ENCODE measurements at places on chromosomes 12 and 14.
A peak's percentile ranks its signal among the peaks of the same experiment; 100 is the strongest.

- DNase-seq, result no peak
These were observed 50.2 kb downstream of the TRAFD1 start for GRCh38 chr12:112175361-112176155.

- peak; percentile 100 for DNase-seq
These were observed 27.0 kb downstream of the CHD8 start for GRCh38 chr14:21428930-21429329.

DNA sequence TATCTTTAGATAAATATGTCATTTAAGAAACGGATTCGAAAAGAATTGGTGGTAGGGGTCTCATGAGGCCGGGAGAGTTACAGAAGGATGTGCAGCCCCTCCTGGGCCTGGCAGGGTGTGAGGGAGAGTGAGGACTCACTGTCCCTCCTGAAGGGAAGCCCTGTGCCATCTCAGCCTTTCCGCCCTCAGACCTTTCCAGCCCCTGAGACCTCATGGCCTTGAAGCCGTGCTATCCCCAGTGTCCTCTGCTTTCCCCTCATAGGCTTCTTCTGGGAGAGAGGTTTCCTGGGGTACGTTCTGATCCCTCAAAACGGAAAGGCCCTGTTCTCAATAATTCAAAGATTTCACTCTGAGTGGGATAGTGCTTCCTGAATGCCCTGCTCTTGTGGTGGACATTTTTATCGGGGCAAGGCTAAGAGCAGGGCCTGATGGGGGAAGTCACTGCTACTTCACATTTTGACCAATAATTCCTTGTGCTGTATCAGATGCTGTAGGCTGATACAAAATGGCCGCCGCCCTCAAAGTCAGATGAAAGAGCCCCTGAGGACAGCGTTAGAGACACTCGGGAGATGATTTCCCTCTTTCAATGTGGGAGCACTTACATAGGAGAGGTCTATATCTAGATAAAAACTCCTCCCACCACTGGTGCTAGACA lies 1.3 kb downstream of the CD4 start:
- no peak for DNase-seq

DNA sequence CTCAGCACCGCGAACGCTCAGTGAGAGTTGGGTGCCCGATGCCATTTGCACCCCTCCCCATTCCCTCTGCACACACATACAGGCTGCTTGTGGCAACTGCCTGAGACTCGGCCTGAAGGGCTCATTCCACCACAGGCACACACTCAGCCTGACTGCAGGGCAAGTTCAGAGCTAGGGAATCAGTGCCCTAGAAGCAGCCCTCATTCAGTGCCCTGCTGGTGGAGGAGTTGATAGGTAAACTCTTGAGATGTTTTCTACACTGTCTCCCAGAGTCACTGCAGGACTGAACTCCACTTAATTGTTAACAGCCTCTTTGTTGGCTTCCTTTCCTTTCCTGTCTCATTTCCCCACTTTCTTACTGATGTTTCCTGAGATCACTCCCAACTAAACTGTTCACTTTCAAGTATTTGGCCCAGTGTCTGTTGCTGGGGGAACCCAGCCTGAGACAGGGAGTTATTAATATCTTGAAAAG lies 16.9 kb downstream of the PPP1R36 start:
- no peak for DNase-seq

GRCh38 chr12:75816897-75817296 lies 214.7 kb downstream of the PHLDA1 start:
- peak; percentile 63 for DNase-seq

GRCh38 chr12:113724794-113725556 lies 241.2 kb downstream of the RBM19 start:
- DNase-seq, result peak; percentile 74

DNA sequence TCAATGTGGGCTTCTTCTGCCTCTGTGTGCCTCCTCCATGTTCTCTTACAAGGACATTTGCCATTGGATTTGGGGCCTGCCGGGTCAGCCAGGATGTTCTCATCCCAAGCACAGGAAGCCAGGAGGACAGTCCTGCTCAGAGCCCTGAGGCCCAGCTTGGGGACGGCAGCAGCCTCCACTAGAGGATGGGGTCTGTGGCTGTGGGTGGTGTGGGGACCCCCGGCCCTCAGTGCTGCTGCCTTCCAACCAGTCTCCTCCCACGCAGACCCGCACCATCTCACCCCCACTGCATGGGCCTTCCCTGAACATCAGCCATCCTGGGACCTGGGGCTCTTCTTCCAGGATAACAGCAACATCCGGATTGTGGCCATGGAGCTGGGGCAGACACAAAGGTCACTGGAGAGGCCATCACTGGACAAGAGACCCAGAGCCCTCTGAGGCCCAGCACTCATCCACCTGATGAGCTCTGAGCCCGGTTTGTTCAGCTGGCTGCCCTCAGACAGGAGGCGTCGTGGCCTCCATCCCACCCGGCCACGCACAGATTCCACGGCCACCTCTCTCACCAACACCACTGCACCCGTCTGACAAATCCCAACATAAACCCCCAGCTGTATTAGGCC lies 56.5 kb upstream of the C14orf180 start:
- DNase-seq, result no peak

- DNase-seq, result no peak
These were observed 45.7 kb upstream of the CPM start for GRCh38 chr12:68978678-68979077.

DNA sequence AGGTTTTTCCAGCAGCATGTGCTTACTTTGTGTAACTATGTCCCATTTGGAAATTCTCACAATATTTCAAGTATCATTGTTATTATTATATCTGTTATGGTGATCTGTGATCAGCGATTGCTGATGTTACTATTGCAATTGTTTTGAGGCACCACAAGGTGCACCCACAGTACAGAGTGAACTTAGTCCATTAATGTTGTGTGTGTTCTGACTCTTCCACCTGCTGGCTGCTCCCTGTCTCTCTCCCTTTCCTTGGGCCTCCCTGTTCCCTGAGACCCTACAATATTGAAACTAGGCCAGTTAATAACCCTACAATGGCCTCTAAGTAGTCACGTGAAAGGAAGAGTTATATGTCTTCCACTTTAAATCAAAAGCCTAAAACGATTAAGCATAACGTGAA lies 153.9 kb downstream of the PIK3C2G start:
- DNase-seq, result no peak

- DNase-seq, result peak; percentile 68
These were observed 1.3 kb downstream of the PRPH start for GRCh38 chr12:49296034-49296835.

DNA sequence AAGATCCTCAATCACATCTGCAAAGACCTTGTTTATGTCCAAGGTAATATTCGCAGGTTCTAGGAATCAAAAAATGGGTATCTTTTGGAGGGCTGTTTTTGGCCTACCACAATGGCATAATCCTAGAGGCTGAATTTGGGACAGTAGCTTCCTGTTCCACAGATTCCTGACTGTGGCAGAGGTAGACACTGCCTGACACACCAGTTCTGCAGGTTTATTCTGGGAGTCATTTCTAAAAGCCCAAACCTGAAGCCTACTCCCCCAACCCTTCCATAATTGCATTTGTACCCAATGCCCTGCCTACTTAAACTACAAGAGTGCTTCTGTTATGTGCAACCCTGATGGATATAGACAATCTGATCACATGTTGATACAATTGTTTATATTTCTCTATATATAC lies 378.9 kb downstream of the PCNX1 start:
- DNase-seq, result no peak

GRCh38 chr14:101365329-101366158 lies 195.8 kb upstream of the DIO3 start:
- no peak for DNase-seq

DNA sequence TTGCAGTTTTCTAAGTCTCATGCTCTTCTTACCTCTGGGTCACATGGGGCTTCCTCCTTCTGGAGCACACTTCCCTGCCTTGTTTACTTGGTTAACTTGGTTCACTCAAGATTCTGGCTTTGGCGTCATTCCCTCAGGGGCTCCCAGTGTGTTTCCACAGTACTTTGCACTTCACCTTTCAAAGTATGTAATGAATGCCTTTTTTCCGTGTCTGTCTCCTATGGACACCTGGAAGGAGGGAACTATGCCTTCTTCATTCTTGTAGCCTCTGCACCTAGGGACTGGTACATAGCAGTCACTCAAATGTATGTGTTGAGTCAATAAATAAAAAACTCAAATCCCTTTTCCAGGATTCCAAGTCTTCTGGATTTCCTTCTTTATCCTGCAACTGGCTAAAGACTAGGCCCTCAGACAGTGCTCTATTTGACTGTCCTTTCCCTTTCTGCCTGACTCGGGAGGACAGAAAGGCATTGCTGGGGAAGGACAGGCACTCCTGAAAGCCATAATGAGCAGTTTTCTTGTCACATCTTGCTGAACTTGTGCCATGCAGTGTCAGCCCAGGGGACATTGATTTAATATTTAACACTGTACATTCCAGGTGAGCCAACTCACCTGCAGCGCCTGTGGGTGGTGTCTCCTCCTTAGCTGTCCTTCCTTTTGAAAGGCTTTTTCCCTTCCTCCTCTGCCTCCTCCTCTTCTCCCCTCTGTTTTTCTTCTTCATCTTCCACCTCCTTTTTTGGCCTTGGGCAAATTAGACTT lies 12.8 kb downstream of the MYRFL start:
- no peak for DNase-seq

DNA sequence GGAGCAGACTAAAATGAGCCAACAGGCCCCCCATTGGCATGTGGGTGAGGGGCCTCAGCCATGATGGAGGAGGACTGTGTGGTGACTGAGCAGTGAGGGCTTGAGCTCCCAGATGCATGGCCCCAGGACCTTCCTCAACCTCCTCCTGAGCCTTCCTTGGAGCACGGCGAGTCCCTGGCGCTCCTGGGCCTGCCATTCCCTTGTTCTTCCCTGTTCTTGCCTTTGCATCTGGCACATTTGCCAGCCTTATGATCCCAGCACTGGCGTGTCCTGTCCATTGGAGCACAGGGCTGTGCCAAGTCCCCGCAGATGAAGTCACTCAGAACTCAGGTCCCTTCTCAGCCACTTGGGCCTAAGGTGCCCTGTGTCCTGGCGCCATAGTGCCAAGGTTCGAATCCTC lies 40.3 kb upstream of the MEG3 start:
- DNase-seq, result no peak

- DNase-seq, result no peak
These were observed 355.0 kb downstream of the ETNK1 start for GRCh38 chr12:22979854-22980469.

- no peak for DNase-seq
These were observed 289.1 kb downstream of the CACNA1C start for GRCh38 chr12:2341871-2342270.

DNA sequence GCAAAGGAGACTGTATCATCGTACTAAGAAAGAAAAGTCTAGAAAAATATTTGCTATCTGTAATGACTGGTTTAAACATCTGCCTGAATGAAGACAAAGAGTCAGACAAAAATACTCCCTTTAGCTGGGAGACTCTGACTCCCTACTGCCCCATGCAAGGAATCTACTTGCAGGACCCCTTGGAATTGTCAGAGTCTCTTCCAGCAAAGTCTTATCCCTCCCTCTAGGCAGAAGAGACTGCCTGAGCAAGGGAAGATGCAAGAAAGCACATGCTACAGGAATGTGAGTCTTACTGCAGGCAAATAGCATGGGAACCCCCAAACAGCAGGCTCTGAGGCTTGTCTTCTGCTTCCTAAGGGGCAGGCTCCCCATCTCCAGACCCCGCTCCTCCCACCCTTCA lies 154.0 kb downstream of the KCNA5 start:
- no peak for DNase-seq

DNA sequence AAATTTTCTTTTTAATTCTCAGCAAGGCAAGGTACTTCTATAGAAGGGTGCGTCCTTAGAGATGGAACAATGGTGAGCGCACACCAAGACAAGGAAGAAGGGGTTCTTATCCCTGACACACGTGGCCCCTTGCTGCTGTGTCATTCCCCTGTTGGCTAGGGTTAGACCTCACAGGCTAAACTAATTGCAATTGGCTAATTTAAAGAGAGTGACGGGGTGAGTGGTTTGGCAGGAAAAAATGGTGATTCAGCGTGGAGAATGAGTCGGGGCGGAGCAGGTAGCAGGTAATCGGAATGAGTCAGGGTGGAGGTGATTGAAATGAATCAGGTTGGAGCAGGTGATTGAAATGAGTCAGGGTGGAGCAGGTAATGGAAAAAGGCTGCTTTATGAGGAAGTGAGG lies 36.3 kb upstream of the HECTD1 start:
- no peak for DNase-seq

DNA sequence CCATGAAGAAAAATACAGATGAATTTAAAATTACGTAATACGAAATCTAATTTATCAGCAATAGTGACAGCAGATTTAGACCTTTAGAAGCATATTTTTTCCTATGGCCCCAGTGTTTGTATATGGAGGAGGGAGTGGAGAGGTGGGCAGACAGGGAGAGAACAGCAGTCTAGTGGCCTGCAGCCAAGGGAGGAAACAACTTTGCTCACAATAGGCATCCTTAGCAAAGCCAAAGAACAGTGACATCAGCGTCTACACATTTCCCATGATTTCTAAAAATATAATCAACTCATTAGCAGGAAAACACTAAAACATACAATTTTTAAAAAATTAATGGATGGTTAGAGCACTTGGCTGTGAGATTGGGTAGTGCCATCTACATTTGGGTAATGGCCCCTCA lies 622.6 kb upstream of the ATP2B1 start:
- no peak for DNase-seq

DNA sequence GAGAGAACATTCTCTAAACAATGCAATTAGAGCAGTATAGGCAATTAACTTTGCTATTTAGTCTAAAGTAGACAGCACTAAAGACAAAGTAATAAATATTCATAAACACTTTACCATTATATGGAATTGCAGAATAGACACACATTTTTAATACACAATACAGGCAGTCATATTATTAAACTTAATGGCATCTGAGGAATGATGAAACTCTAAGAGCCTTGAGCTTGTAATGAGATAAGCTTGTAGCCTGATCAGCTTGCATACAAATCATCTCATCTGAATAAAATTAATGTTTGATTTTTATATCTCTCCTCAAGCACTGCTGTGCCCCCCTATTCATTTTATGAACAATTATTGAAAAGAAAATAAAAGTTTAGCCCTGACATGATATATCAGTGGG lies 107.6 kb downstream of the MGAT4C start:
- DNase-seq, result no peak

DNA sequence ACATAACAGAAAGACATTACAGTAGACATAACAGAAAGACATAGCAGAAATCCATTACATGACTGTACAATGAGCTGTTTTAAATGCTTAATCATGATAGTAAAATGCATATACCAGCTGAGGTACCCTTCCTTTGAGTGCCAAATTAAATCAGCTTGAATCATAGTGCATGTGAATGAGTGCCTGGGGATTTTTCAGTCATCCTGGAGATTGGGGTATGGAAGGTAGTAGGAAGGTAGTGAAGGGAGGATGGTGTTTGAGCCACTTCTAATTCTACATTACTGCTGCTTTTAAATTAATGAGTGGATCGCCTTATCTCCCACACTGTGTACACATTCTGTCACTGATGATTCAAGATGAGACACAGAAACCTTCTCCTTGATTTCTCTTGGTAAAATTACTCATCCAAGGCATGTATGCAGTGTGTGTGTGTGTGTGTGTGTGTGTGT lies 534.2 kb downstream of the LRFN5 start:
- DNase-seq, result no peak

GRCh38 chr12:92134638-92135274 lies 10.9 kb downstream of the BTG1 start:
- DNase-seq, result no peak

GRCh38 chr14:67370830-67371229 lies 10.7 kb downstream of the EIF2S1 start:
- no peak for DNase-seq

GRCh38 chr12:109714141-109714912 lies 702 bp downstream of the FAM222A start:
- peak; percentile 53 for DNase-seq

GRCh38 chr12:26971963-26972362 lies 33.7 kb downstream of the FGFR1OP2 start:
- DNase-seq, result no peak

Data from NCI-H2171 treated with DMSO at 0.1 percent for 48 hours (cell line).